ENCODE measurements at places on chromosomes 1 and 21.

DNA sequence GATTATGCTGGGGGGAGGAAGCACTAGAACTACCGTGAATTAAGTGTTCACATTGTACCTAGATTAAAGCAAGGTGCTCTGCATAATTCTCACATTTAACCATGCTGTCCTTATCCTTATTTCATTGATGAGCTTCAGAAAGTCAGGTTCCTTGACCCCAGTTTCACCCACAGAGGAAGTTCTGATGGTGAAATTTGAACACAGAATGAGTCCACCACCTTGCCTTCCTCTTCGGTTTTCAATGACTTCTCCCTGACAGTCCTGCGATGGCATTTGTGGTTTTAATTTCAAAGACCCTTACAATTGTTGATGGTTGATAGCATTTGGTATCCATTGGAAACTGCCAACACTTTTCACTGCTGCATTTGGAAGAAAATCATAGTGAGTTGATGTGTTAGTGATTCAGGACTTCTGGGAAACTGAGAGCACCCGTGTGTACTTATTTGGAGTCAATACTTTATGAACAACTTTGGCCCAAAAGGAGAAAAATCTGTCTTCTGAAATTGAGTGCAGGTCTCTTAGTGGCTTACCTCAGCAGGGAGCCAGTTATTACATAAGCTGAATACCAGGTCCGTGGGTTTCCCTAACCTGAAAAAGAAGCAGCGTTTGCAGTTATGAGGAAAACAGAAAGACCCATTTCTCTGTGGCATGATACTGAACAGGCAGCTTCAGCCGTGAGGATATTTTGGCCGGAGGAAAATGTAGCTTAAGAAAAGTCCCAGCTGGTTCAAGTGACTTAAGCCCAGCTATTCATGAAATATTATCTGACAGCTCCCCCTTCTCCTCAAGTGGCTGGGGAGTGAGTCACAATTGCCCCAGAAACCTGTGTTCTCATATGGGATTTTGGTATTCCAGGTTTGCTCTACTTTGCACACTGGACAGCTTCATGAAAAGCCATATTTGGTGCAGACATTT, 47.5 kb downstream of the ROR1 start:
- no peak for DNase-seq

DNA sequence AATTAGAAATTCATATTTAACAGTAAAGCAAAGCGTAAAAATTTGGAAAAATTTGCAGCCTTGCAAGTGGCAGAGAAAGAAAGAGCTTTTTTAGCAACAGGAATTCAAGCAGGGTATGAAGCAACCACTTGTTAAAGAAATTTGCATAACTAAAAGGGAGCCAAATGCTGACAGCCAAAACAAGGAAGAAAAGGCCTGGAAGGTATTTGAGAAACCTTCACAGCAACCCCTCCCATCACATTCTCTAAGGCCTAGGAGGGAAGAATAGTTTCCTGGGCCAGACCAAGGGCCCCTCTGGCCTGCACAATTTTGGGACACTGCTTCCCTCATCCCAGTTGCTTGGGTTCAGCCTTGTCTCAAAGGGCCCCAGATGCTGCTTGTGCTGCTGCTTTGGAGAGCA, 672.4 kb upstream of the TMPRSS15 start:
- no peak for DNase-seq

- no peak for DNase-seq
Observed at GRCh38 chr1:84225646-84226045, 75.9 kb upstream of the SAMD13 start.

DNA sequence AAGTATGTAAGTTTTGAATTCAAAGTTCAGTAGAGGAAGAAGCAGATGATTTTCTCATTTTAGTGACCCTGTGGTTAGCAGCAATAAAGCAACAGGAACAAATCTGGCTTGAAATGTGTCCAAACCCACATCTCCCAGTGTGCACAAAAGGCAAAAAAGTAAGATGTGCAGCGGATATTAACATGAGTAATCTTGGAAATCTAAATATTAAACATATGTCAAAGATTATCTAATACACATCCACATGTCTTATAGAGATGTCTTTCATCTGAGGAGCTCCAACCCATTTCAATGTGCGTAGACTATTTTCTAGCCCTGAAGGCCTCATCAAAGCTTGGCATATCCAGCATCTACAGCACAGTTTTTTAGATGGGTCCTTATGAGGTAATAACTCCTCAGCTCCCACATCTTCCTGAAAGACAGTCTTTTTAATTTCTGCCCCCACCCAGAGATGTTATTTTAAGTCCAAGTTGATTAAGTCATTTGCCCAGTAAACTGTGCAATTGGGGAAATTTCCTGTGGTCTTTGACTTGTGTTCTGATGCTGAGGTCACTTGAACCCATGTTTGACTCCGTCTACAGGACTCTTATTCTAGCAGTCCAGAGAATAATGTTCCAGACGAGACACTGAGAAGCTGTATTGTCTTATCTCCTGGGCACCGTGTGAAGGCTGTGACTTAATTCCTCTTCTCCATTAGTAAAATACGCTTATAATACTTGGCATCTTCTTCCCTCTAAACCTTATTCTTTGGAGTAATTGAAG, 73.7 kb downstream of the LMO4 start:
- DNase-seq, result no peak

GRCh38 chr1:226983992-226984364, 43.9 kb downstream of the COQ8A start:
- DNase-seq, result no peak

DNA sequence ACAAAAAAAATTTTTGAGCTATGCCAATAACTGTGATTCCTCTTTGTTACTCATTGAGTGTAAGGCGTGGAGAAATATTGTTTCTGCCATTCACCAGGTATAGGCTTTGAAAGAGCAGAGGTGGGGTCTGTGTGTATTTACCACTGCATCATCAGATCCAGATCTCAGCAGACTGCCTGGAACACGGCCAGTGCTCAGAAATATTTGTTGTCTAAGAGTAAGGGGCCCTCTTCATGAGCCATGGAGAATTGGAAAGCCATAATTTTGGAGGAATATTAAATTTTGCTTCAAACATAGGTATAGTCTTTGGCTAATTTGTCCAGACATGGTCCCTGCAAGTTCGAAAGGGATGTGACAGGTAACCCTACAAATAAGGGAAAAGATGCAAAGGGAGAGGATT, 231.3 kb upstream of the IRF2BP2 start:
- no peak for DNase-seq

GRCh38 chr1:196418772-196419171, 189.5 kb downstream of the KCNT2 start:
- no peak for DNase-seq

- no peak for DNase-seq
Observed at GRCh38 chr1:46802081-46802480, 3.2 kb downstream of the CYP4B1 start.

- peak; percentile 86 for DNase-seq
Observed at GRCh38 chr1:39408641-39409054, 82.8 kb upstream of the BMP8A start.

DNA sequence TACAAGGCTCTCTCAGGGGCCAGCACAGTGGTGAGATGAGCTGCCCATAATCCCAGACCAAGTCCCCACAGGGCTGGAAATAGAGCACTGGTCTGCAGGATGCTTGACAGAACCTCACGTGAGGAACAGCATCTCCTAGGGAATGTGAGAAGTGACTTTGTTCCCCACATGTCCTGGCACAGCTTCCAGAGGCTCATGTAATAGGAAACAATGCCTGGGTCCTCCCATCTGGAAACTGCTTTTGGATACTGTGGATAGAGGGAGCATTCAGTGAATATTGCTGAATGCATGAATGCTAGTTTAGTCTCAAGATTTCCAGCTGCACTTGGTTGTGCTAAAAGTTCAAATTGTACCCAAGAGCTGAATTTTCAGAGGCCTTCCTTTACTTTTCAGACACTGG, 146.2 kb downstream of the TNR start:
- no peak for DNase-seq

- DNase-seq, result no peak
Observed at GRCh38 chr1:18322368-18323032, 158.2 kb upstream of the KLHDC7A start.

DNA sequence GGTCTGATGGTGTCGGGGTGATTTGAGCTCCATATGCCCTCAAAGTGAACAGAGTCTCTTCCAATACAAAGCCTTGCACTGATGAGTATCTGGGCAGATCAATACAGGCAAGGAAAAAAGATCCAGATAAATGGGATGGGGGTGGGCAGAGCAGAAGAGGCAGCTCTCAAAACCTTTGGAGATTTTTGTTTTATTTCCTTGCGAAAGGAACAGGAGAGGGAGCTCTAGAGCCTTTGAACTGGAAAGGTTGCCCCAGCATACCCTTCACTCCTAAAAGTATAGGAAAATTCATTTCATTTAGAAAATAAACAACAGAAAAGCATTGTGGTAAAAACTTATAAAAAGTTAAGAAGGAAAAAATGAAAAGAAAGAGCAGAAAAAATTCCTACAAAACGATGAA, 31.4 kb upstream of the OLIG2 start:
- no peak for DNase-seq

GRCh38 chr1:246607462-246607861, 41.2 kb downstream of the CNST start:
- peak; percentile 13 for DNase-seq

DNA sequence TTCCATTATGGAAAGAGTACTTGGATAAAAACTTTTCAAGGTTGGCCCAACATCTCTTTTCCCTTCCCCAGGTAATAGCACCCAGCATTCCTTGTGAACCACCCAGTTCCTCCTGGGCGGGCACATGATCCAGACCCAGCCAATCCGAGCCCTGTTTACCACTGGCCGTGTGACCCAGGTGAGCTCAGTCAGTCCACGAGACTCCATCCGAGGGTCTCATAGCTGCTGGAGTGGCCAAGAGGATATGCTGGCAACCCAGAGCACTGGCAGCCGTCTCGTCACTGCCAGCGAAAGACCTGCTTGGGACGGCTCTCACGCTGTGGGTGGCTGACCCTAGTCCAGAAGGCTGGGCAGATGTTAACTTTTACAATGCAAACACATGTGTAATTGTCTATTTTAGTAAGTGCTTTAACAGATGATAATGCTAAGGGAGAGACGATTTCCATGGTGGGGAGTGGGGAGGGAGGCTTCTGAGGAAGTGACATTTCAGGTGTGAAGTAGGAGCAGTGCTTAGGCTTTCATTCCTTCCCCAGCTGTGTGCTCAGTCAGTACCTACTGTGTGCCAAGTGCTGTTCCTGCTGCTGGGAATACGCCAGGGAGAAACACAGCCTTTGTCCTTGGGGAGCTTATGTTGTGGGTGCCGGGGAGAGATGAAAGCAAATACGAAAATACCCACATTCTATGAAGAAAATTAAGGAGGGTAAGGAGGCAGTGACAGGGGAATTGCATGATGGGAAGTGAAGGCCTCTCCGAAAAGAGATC, 24.5 kb downstream of the PARK7 start:
- no peak for DNase-seq

DNA sequence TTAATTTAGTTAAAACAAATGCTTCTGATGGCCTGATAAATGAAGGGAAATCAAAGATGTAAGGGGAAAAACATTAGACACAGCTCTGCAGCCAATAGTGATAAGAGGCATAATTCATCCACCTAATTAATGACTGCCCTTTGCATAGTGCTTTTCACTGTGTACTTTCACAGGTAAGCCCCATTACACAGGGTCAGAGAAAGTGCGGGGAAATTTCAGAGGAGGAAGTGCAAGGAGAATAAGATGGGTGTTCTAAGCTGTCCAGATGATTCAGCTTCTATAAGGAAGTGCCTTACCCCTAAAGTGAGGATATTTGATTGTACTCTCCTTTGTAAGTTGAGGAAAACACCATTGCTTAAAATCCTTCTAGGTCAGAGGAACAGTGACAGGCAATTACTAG, 88.0 kb downstream of the NR5A2 start:
- no peak for DNase-seq

GRCh38 chr1:20440785-20441200, 45.2 kb downstream of the CAMK2N1 start:
- peak; percentile 59 for DNase-seq

- no peak for DNase-seq
Observed at GRCh38 chr1:208528578-208529240, 284.5 kb upstream of the PLXNA2 start.

- no peak for DNase-seq
Observed at GRCh38 chr1:232627645-232628334, 2.1 kb downstream of the SIPA1L2 start.

- no peak for DNase-seq
Observed at GRCh38 chr1:24966121-24966723, 36.1 kb upstream of the RUNX3 start.

DNA sequence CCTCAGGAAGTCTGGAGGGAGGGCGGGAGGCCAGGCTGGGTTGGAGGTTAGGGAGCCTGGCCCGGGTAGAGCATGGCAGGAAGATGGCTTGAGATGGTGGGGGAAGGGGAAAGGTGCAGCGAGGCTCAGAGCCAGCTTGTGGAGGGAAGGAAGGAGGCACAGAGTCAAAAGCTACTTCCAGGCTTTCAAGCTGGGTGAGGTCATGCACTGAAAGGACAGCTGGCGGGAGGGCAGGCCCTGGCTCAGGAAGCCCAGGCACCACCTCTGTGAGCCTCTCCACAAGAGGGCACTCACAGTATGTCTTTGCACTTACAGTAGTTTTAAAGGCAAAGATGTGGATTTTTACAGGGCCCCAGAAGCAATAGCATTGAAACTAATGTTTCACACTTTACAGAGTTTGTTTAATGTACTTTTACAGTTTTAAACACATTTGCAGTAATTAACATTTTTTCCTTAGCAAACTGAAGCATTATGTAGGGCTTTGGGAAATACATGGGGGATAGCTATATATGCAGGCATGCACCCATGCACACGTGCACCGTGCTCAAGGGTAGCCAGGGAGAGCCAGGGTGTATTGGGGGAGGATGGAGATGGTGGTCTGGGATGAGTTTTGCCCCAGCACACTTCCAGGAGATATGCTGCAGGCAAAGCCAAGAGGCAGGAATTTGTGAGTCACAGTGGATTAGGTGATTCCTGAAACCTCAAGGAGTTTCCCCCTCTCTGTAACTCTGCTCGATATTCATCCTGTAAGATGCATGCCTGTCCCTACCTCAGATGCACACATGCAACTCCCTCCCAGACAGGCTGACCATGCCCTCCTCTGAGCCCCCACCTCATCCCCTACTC, 6.1 kb upstream of the ADAM15 start:
- DNase-seq, result peak; percentile 79
